Posterior cingulate gyrus (tissue), 11 donors: ENCODE measurements at places on chromosomes 2 and 18.

GRCh38 chr2:10019174-10019573 lies 24.2 kb upstream of the KLF11 start:
- DNase-seq: no peak

GRCh38 chr2:1687254-1687653 lies 57.1 kb downstream of the PXDN start:
- no peak for DNase-seq

GRCh38 chr2:29917781-29918180 lies 3.6 kb downstream of the ALK start:
- DNase-seq: no peak

- DNase-seq: no peak
Observed at GRCh38 chr2:192016265-192016664, 169.4 kb upstream of the CAVIN2 start.

DNA sequence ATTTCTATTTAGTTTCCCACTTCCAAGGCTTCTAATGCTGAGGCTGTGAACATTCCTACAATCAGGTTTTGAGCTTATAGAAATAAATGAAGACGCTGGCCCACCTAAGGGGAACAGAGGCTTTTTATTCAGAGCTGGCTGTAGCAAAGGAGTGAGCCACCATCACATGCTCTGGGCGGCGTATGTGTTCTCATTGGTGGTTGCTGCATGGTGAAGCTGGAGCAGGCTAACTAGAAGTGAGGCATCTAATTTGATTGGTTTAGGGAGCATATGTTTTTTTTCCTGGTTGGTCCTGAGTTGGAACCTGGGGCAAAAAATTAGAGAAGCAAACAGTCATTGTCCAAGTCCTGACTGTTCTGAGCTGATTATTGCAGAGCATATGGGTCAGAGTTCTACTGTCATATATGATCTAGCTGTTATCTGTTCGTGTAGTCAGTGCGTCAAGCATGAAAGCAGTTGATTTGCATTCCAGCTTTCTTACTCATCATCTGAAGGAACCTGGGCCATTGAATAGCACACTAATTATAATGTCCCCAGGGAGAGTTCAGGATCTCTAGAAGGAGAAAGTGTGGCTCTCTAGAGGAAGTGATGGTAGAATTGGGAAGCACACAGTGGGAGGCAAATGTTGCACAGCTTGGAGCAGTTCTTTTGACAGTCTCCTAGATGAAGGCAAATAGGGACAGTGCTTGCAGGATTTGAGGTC lies 279.6 kb downstream of the PARD3B start:
- no peak for DNase-seq

DNA sequence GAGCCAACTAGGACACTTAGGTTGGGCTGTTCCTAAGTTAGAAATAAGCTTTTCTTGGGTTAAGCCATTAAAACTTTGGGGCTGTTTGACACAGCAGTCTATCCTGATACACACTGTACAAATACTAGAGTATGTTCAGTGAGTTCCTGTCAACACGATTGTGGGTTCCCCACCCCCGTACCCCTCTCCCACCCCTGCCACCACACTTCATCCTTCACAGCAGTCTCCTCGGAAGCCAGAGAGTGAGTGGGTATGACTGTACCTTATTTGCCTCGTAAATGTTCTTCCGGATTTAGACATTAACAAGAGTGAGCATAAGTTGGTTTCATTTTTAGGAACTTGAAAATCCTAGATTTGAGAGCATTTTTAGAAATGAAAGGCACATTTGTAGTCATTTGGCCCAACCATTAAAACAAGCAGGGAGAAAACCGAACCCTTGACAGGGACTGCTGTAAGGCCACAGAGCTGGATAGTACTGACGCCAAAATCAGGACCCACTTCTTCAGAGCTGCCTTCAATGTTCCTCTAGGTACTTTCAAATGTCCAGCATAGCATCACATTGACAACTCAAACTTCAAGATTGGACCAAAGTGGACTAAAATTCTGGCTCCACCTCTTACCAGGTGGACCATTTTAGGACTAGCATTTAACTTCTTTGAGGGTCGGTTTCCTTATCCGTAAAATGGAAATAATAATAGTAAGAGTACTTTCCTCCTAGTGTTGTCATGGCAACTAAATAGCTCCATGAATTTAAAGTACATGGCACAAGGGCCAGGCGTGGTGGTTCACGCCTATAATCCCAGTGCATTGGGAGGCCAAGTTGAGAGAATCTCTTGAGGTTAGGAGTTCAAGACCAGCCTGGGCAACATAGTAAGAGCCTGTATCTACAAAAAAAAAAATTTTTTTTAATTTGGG lies 166.3 kb upstream of the SERTAD2 start:
- no peak for DNase-seq

- no peak for DNase-seq
Observed at GRCh38 chr2:70480468-70480867, 73.2 kb downstream of the TGFA start.

DNA sequence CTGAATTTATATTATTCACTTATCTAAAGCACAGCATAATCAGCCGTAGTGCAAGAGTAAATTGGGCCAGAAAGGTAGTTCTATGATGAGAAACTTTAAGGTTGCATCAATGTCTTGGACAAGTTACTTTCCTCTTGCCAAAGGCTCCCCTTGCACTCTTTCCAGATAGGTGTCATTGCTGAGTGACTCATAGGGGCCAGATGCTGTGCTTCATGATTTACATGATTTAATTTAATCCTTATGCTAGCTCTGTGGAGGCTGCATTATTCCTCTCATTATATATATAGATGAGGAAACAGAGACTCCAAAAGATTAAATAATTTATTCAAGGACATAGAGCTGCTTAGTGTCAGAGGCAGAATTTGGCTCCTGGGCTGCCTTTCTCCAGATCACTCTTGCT lies 5.0 kb downstream of the CFAP221 start:
- DNase-seq: no peak

- no peak for DNase-seq
Observed at GRCh38 chr2:162545254-162545653, 201.3 kb downstream of the GCA start.

DNA sequence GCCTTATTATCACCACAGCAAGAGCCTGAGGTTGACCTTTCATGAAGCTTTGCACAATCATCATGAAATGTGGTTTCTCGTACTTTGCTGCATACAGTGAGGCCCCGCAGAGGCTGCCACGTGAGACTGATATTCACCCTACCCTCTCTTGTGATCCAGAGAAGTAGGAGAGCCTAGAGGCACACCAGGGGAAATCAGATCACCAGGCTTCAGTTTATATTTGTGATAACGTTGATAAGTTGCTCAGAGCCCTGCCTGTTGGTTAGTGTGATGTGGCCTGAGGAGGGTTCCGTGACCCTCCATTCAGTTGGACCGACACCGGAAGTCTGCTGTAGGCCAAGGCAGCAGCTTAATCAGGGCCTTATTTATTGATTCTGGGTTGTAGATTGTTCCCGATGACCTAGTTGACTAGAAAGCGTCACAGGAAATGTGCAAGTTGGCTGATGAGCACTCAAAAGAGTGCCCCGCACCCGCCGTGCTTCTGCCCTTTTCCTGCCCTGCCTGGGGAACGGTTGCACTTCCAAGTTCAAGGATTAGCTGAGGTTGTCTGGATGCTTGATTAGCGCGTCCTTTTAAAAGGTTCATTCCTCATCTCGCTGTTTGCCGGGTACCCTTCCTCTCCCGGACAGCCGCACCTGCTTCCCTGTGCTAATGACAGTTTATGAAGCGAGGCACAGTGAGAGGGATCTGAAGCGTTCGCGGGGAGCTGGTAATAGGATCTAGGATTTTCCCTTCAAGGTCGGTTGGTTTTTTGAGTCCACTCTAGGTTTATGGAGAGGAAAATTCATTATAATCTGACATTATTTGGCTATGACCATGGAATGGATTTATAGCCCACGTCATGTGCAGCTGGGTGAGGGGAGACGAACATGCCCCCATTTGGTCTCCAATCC lies 146.4 kb downstream of the SH3RF3 start:
- no peak for DNase-seq

DNA sequence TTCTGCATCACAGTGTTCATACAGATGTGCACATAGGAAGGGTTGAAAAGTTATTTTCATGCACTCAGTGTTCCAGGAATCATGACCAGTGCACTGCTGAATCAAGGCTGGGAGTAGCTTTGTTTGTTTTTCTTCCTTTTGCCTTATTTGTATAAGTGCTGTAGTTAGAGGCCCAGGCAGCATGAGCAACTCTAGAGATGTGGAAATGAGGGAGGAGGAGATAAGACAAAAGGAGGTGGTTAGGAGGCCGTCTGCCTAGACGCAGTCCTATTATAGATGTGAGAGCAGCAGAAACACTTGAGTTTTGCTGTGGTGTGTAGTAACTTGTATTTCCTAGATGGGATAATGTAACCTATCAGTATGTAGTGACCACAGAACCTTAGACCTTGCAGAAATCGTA lies 264.3 kb upstream of the RASGRP3 start:
- no peak for DNase-seq

- DNase-seq: no peak
Observed at GRCh38 chr2:22485486-22485885, 899.5 kb upstream of the KLHL29 start.

GRCh38 chr2:61967262-61967661 lies 61.8 kb downstream of the COMMD1 start:
- DNase-seq: no peak

- DNase-seq: no peak
Observed at GRCh38 chr2:236376566-236377244, 112.5 kb upstream of the ASB18 start.

DNA sequence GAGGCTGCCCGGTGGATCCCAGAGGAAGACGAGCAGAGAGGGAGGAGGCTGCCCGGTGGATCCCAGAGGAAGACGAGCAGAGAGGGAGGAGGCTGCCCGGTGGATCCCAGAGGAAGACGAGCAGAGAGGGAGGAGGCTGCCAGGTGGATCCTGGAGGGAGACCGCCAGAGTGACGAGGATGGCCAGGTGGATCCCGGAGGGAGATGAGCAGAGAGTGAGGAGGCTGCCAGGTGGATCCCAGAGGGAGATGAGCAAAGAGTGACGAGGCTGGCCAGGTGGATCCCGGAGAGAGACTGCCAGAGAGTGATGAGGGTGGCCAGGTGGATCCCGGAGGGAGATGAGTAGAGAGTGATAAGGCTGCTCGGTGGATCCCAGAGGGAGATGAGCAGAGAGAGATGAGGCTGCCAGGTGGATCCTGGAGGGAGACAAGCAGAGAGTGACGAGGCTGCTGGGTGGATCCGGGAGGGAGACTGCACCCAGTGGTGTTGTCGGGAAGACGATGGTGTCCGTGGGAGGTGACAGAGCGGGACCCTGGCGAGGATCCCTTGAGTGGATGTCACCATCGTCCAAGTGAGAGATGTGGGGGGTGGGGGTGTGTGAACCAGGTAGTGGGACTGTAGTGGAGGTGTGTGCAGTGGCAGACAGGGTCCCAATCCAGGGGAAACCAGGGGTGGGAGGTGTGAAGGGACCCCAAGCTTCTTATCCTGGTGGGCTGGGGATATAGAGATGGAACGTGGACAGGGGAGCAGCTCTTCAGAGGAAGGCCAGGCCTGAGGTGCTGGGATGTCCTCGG lies 22.3 kb downstream of the DCDC2C start:
- DNase-seq: no peak

GRCh38 chr2:240795916-240796510 lies 24.0 kb downstream of the KIF1A start:
- DNase-seq: no peak

DNA sequence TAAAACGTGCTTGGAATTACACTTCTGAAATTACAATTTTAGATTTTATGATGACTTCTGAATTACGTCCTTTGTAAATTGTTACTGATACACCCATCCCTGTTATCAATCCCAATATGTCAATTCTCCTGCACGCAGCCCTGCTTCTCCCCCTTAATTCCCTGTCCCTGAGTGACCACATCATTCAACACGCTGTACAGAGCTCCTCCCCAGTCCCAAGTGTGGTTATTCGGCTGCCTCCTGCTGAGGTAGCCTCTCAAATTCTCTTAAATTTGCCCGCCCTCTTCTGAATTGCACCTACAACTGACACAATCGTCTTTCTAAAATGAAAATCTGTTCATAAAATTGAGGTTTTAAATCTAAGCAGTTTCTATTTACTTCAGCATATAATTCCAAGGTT lies 10.1 kb downstream of the SERPINB8 start:
- DNase-seq: no peak
